Posterior cingulate gyrus (tissue), 11 donors: ENCODE measurements at places on chromosomes 11 and 22.

- no peak for DNase-seq
Measured at GRCh38 chr11:32594272-32594671, 10.6 kb downstream of the EIF3M start.

DNA sequence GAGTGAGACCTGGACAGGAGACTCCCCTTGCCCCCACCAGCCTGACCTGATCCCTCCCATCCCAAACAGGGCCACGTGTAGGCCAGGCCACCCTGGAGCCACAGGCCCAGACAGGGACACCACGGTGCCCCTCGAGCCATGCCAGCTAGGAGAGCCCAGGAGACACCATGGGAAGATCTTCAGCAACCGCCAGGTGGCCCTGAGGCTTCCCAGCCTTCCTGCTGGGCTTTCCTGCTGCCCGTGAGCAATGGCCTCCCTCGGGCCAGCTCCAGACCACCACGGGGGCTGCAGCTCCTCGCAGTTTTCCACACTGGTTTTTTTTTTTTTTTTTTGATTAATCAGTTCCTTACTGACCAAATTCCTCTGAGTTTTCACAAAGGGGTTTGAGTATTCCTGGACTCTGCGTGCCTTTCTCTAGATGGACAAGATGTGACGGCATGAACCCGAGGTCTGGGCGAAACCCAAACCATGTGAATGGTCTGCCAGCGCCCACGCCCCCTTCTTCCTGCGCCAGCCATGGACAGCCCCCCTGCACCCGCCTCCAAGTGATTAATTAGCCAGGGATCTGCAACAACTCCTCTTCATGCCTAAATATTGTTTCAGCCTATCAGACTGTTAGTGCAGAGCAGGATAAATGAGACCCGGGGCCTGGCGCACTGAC, 40.9 kb downstream of the TBX1 start:
- no peak for DNase-seq

- DNase-seq, result no peak
Measured at GRCh38 chr11:31815711-31816467, 4.8 kb upstream of the PAX6 start.

GRCh38 chr11:43694477-43694876, 13.9 kb downstream of the HSD17B12 start:
- no peak for DNase-seq
